ENCODE measurements at places on chromosomes 16 and 17.
A peak's percentile ranks its signal among the peaks of the same experiment; 100 is the strongest.

- no peak for DNase-seq
These were observed 467.7 kb downstream of the CDH11 start for GRCh38 chr16:64654178-64654577.

GRCh38 chr16:84460406-84461028, 43.9 kb downstream of the MEAK7 start:
- no peak for DNase-seq

- no peak for DNase-seq
These were observed 192.8 kb downstream of the BANP start for GRCh38 chr16:88144028-88144511.

GRCh38 chr17:37067555-37068111, 118.9 kb downstream of the AATF start:
- DNase-seq = peak; percentile 59

GRCh38 chr17:77510133-77510796, 369.5 kb downstream of the SEC14L1 start:
- no peak for DNase-seq

DNA sequence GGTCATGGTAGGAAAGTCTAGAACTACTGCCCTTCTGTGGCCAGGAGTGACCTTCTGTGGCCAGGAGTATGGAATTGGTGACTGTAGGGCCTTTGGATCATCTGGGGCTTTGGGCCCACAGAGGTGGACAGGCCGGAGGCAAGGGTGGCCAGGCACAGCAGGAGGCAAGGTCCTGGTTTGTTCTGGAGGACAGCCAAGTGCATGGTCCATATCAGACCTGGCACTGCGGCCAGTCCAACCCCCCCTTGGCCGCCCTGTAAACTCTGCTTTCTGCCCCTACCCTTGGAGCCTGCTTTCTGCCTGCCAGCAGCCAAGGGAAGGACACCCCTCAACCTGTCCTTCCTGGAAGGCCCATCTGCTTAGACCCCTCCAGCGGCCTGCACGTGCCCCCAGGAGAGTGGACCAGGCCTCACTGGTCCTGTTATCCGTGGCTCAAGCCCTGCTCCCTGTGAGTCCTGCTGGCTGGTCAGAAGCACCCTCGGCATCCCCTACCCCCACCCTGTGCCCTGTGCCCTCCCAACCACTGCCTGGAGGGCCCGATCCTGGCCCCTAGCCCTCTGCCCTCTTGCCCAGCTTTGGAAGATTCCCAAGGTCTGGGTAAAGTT, 2.3 kb upstream of the DCXR start:
- no peak for DNase-seq
